IMR-90 (cell line): ENCODE measurements at places on chromosomes 7 and 10.

DNA sequence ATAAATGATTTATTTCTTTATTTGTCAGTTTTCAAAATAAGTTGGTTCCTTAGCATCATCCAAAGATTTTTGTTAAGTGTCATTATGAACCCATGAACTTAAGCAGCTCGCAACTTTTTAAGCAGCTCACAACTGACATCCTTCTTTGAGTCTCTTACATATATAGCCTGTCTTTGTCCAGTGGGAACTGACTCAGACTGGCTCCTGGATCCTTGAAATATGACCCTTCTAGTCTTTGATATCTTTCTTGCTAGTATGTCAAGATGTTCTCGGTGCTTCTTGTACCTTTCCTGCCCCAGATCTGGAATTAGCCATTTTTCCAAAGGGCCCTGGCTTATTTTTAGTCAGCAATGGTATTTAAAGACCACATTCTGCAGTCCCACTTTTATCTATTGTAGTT is 53.9 kb upstream of the ARID5B start:
- peak; percentile 51 for DNase-seq

DNA sequence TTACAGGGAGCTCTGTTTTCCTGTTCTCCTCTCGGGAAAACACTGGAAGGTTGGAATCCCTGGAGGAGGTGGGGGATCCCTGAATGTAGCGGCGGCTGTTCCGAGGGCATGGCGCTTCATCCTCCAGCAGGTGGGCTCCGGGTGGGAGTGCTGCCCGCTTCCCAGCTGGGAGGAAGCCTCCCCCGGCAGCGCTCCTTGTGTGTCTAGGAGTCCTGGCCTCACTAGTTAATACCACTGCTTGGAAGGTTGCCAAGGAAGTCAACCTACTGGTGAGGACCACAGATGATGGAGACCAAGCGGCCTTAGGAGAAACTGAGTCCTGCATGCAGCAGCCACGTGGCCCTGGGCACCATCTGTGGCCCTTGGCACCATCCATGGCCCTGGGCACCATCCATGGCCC is 151.9 kb upstream of the PFKP start:
- no peak for DNase-seq

DNA sequence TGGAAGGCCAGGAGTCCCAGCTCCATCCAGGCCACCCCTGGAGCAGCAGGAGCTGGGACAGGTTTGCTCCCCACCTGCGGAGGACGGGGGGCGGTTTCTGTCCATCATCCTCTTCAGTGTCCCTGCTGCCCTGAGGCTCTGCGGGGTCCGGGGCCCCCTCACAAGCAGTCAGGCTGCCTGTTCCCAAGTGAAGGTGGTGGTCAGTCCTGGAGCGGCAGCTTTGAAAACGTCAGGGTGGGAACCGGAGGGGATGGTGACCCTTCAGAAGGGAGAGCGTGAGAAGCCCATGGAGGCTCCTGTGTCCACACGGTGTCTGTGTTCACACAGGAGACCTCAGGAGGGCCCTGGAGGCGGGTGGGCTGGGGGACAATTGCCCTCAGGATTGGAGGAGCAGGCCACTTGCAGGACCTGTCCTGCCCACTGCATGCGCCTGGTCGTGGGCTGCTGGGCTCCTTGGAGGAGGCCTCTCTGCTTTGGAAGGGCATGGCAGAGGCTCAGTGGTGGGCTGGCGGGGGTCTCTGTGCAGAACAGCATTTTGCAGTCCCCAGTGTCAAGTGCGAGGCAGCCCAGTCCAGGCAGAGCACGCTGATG is 49.3 kb upstream of the INPP5A start:
- DNase-seq = no peak

DNA sequence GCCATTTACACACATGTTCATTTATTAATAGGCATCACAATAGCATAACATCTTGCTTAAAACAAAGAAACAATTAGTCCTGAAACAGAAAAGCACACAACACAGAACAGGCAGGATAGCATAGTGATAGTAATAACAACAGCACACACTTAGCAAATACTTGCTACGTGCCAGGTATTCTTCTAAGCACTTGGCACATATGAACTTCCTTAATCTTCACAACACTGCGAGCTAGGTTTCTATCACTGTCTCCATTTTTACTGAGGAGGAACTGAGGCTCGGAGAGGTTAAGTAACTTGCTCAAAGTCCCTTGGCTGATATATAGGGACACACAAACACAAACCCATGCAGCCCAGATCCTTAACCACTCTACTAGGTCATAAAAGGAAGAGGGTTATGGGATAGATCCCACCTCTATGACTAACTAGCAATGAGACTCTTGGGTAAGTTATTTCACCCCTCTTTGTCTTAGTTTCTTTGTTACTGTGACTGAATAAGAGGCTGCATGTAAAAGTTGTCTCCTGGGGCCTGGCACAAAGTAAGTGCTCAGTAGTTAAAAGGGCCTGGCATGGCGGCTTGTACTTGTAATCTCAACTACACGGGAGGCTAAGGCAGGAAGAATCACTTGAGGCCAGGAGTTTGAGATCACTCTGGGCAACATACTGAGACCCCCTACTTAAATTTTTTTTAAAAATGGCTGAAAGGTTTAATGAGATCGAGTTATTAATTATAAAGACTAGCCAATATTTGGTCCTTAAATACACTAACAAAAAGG is 181.0 kb upstream of the RHOBTB1 start:
- no peak for DNase-seq
